ENCODE measurements at places on chromosomes 2 and 18. TPM values are rescaled to one million over a fixed set of nuclear protein-coding genes. Genes with fewer than 3 reads are reported as not detected.

ZBTB7C gene
- total RNA-seq = 9.9 TPM

CYTIP gene
- 0.92 TPM for total RNA-seq

HSBP1L1 gene
- total RNA-seq = 3.2 TPM

MAP2 gene
- total RNA-seq = 911 TPM

CCDC74A gene
- 10.4 TPM for total RNA-seq

SCG2 gene
- total RNA-seq = 179 TPM

ME2 gene
- total RNA-seq = 109 TPM

SERPINB2 gene
- 0.23 TPM for total RNA-seq

HOXD13 gene
- not detected for total RNA-seq

GALM gene
- 5.5 TPM for total RNA-seq

TP53I3 gene
- 30.0 TPM for total RNA-seq

NOTO gene
- not detected for total RNA-seq

TRIM54 gene
- total RNA-seq = not detected

ERFE gene
- total RNA-seq = 1.2 TPM

PSTPIP2 gene
- total RNA-seq = 2.3 TPM

GAL3ST2 gene
- 0.69 TPM for total RNA-seq

ABCG5 gene
- 0.23 TPM for total RNA-seq

SNTG2 gene
- 4.2 TPM for total RNA-seq

TRIM43 gene
- total RNA-seq = not detected

Measured in diencephalon (tissue), 1 donor.